H1 (cell line): ENCODE measurements at places on chromosomes 7 and 10. TPM values are rescaled to one million over a fixed set of nuclear protein-coding genes. Genes with fewer than 3 reads are reported as not detected.

DNA sequence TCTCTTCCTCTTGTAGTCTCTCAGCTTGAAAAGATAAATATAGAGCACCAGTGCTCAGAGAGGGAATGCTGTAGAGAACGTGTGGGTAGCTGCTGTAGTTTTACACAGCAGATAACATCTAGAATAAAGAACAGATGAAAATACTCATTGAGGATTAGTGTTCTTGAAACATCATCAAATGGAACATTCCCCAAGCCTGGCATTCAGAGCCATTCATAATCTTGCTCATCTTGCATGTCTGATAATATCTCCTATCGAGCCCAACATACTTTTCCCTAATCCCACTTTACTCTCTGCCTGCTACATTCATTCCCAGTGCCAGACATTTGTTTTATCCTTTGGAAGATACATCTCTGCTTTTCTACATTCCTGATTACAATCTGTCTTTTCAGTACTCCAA, 35.2 kb downstream of the MCU start:
- DNase-seq = no peak

NODAL gene
- total RNA-seq = 6.3 and 7.3 TPM in 2 replicates

GRCh38 chr7:130970196-130970595, 236.2 kb upstream of the KLF14 start:
- no peak for DNase-seq

- DNase-seq = peak; percentile 47
Observed at GRCh38 chr7:23467291-23467805, 2.9 kb downstream of the IGF2BP3 start.

GPNMB gene
- 0.52 and 1.1 TPM in 2 replicates for total RNA-seq

DNA sequence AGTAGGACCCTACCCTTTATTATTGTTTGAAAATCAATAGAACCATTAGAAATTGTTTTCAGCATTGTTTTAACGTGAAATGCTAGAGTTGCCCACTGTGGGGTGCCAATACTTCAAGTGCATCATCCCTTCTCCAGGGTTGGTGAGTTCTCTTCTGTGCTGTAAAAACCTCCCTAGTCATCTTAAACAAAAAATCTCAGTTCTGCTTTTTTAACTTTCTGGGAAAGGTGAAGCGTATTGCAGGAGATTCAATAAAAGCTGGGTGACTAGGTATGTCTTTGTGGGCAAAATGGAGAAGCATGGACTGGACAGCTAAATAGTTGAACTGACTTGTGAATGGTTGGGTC, 699.1 kb downstream of the SUGCT start:
- DNase-seq = no peak

VGF gene
- total RNA-seq = 7.0 and 7.4 TPM in 2 replicates

SPDYE2 gene
- total RNA-seq = not detected in 2 replicates

DNA sequence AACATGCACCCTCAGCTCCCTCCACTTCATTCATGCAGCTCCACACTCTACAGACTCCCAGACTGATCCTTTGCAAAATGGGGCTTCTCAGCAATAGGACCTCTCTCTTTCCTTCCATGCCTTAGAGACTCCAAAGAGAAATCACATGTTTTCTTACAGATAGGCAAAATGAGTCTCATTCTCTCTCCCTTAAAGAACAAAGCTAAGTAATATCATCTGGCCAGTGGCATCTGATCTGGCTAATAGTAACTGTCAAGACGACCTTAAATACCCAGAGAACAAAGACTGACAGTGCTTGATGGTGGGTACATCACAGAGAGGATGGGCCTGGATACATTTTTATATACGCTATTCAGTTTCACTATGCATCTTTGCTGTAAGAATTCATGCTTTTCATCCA, 43.1 kb upstream of the CALD1 start:
- DNase-seq = no peak

GRCh38 chr7:19681596-19681995, 27.2 kb downstream of the POLR1F start:
- DNase-seq = no peak

GRCh38 chr7:12199363-12199762, 11.7 kb upstream of the TMEM106B start:
- no peak for DNase-seq

GRCh38 chr10:76695069-76695468, 942.5 kb downstream of the KCNMA1 start:
- DNase-seq = no peak

DNA sequence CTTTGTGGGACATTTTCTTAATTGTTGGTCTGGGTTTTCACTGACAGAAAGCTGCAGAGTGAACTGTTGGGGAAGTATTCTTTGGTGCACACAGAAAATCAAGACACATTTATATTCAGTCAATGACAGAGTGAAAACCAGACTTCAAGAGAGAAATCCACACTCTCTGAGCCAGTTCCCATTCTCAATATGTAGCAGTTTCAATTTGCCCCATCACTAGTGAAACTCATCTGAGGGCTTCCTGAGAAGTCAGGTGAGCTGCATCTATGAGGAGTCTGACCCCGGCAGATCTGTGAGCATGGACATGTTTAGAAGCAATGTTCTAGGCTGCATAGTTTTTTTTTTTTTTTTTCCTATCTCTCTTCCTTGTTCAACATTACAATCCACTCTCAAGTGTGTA, 163.7 kb upstream of the AHR start:
- DNase-seq = no peak

PTF1A gene
- not detected in 2 replicates for total RNA-seq

SEPTIN14 gene
- not detected in 2 replicates for total RNA-seq

DNA sequence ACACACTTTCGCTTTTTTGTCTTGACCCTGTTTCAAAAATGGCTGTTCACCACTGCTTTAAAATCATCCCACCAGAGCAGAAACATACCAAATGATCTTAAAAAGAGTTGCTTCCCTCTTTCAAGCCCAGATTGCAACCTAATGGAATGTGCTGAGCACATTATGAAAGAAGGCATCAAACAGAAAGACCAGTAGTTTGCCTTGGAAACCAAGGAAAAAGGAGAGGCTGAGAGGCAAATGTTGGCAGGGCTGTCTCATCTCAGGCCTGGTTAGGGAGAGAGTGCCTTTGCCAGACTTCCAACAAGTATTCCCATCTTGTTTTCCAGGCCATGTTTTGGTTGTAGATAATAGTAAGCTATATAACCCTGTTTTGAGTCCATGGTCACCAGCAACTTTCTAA, 64.3 kb downstream of the ABCB4 start:
- DNase-seq = no peak

DNA sequence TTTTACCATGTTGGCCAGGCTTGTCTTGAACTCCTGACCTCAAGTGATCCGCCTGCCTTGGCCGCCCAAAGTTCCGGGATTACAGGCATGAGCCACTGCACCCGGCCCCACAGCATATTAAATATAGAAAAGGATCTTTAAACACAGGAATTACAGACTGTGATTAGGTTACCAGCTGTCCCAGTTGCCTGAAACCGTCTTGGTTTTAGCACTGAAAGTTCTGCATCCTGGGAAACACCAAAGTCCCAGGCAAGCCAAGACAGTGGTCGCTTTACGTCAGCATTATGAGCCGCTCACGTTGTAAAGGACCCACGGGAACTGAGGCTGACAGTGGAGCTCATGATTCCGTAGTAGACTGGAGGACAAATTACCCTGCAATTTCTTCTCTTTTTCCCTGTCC, 69.0 kb upstream of the FAM180A start:
- DNase-seq = no peak

- no peak for DNase-seq
Observed at GRCh38 chr10:114824391-114824790, 2.8 kb downstream of the FHIP2A start.

- DNase-seq = peak; percentile 71
Observed at GRCh38 chr10:114876602-114877300, 55.2 kb downstream of the FHIP2A start.

DNA sequence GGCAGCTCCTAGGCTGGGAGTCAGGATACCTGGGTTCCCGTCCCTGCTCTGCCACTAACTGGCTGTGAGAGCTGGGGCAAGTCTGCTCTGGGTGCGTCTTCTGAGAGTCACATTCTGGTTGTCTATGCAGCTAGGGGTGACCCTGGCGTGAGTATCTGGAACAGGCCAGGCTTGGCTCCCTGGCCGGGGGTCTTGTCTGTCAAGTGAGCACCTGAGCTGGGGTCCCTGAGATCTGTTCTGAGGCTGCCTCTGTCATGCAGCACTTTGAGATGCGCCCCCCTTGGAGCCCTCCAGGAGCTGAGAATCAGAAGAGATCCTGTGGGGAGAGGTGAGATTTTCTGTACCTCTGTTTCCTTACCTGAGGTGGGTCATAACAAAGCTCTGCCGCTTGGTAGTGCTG, 7.5 kb downstream of the AGAP3 start:
- no peak for DNase-seq

SDK1 gene
- total RNA-seq = 7.2 and 7.3 TPM in 2 replicates

CAMK1D gene
- 8.9 and 10.6 TPM in 2 replicates for total RNA-seq

GRCh38 chr7:157392256-157393037, 55.6 kb downstream of the DNAJB6 start:
- no peak for DNase-seq

PODXL gene
- total RNA-seq = 925 and 945 TPM in 2 replicates

- no peak for DNase-seq
Observed at GRCh38 chr7:105877736-105878135, 1.3 kb upstream of the ATXN7L1 start.

DNA sequence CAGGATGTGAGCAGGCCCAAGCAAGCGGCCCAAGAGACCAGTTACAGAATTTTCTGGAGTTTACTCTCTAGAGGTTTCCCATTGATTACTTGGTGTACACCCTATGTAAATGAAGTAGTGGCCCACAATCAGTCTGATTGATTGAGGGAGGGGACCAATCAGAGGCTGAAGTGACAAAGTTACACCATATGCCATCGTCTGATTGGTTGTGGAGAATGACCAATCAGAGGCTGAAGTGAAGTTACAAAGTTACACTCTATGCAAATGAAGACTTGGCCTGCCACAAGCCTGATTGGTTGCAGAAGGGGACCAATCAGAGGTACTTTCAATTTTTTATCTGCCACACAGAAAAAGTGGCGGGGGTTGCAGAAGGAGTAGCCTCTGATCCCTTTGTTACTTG, 83.7 kb downstream of the KIF20B start:
- DNase-seq = no peak

- DNase-seq = no peak
Observed at GRCh38 chr10:63260103-63260859, 127.2 kb downstream of the NRBF2 start.
